ENCODE measurements at places on chromosomes 6 and 20. TPM values are rescaled to one million over a fixed set of nuclear protein-coding genes. Genes with fewer than 3 reads are reported as not detected.

CENPQ gene
- 11.3 TPM for total RNA-seq

EPPIN gene
- not detected for total RNA-seq

PPP1R3G gene
- 0.27 TPM for total RNA-seq

HRH3 gene
- total RNA-seq, result not detected

GJA10 gene
- total RNA-seq, result not detected

SLC22A16 gene
- total RNA-seq, result not detected

IL17F gene
- not detected for total RNA-seq

GPX5 gene
- not detected for total RNA-seq

MUCL3 gene
- 0.15 TPM for total RNA-seq

RFX6 gene
- not detected for total RNA-seq

ROS1 gene
- not detected for total RNA-seq

KIAA1755 gene
- total RNA-seq, result not detected

CAGE1 gene
- 0.20 TPM for total RNA-seq

ZC2HC1B gene
- total RNA-seq, result not detected

OPRM1 gene
- not detected for total RNA-seq

TMEM151B gene
- total RNA-seq, result not detected

BAK1 gene
- total RNA-seq, result 18.9 TPM

DDX43 gene
- not detected for total RNA-seq

FGD2 gene
- 0.10 TPM for total RNA-seq
